Effector memory CD4-positive, alpha-beta T cell (primary cell): ENCODE measurements at places on chromosomes 3 and 15.

GRCh38 chr15:77597804-77598453, 34.8 kb downstream of the LINGO1 start:
- DNase-seq = no peak
- H3K36me3 ChIP-seq = no peaks in the 10 kb centered on the region
- H3K27ac ChIP-seq = no peak overlapping the region
- H3K4me1 ChIP-seq = no peaks in the 10 kb centered on the region

DNA sequence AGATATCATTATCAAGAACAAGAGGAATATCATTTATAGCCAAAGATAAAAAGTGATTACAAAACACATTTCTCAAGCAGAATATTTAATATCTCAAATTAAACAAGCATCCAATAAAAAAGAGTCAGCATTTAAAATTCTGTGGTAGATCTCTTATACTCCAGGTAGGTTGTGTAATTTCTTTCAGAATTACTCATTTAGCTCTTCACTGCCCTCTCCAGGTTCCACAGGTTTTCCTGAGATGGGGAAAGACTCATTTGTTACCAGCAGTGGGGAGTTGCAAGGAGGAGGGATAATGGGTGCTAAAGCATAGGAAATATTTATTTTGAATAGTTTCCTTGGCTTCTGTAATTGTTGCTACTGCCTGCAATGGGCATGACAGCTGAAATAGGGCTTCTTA, 83.1 kb upstream of the RASGRP1 start:
- no peak overlapping the region for H3K27ac ChIP-seq
- H3K4me3 ChIP-seq = no peak overlapping the region

- H3K27me3 ChIP-seq = no peaks in the 10 kb centered on the region
- H3K4me3 ChIP-seq = no peak overlapping the region
Measured at GRCh38 chr3:94927175-94927574, 864.3 kb downstream of the NSUN3 start.

GRCh38 chr3:119562307-119562961, 3.0 kb upstream of the CD80 start:
- H3K27me3 ChIP-seq = no peaks in the 10 kb centered on the region
- no peak overlapping the region for H3K4me3 ChIP-seq
- no peaks in the 10 kb centered on the region for H3K4me1 ChIP-seq
- H3K36me3 ChIP-seq = no peaks in the 10 kb centered on the region
- H3K27ac ChIP-seq = peak overlapping the region; percentile 50
